ENCODE measurements at places on chromosomes 5 and 9.

DNA sequence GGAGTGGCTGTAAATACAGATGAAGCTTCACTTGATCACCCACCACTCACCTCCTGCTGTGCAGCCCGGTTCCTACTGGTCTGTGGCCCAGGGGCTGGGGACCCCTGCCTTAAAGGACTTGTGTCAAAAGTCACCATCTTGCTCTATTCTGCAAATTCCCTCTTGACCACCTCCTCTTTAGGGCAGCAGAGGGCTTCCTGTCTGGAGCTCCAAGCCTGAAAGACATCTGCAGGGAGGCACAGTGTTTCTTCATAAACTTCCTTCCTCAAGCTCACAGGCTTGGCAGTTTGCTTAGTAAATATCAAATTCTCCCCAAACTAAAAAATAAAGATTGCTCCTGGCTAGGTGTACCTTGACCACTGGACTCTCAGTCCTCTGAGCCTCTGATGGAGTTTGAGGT, 104.4 kb downstream of the FRMD3 start:
- no peak for DNase-seq

GRCh38 chr9:3262826-3263529, 262.8 kb downstream of the RFX3 start:
- DNase-seq = no peak

DNA sequence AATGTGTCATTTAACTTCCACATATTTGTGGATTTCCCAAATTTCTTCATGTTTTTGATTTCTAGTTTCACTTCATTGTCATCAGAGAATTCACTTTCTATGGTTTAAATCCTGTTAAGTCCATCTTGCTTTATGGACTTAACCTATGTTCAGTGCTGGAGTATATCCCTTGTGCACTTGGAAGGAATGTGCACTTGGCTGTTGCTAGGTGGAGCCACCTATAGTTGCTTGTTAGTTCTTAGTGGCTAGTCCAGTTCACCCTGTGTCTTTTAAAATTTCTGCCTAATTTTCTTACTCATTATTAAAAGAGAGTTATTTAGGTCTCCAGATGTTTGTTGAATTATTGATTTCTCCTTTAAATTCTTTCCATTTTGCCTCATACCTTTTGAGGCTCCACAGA, 1472.5 kb upstream of the CDH6 start:
- DNase-seq = no peak

- no peak for DNase-seq
These were observed 48.9 kb upstream of the CPEB4 start for GRCh38 chr5:173839117-173839713.

DNA sequence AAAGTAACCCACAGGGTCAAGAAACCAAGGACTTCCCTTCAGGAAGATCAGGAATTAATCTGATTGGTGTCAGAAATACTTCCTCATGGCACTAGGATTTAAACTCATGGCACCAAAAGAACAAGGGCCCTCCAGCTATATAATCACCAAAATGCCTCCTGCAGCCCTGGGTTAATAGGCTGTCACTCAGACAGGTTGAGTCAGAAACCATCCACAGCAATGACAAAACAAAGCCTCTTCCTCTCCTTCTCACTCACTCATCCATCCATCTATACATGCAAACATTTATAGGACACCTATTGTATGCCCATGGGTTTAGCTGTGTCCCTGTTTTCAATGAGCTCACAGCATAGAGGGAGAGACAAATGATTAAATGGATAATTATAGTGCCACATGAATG, 62.5 kb upstream of the SPOCK1 start:
- DNase-seq = no peak

DNA sequence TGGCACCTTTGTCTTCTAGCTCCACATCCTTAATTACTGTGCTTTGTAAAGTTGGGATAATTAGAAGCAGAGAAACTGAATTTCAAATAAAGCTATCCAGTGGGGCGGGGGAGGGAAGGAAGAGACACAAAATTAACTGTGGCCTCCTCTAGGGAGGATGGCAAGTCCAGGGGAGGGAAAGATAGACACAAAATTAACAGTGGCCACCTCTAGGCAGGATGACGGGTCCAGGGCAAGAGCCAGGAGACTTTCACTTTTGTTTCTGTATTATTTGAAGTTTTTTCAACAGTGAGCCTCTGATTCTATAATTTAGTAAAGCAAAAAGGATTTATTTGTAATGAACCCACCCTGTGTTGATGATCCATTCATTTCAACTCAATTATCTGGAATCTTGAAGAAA, 335.9 kb downstream of the MSX2 start:
- no peak for DNase-seq

DNA sequence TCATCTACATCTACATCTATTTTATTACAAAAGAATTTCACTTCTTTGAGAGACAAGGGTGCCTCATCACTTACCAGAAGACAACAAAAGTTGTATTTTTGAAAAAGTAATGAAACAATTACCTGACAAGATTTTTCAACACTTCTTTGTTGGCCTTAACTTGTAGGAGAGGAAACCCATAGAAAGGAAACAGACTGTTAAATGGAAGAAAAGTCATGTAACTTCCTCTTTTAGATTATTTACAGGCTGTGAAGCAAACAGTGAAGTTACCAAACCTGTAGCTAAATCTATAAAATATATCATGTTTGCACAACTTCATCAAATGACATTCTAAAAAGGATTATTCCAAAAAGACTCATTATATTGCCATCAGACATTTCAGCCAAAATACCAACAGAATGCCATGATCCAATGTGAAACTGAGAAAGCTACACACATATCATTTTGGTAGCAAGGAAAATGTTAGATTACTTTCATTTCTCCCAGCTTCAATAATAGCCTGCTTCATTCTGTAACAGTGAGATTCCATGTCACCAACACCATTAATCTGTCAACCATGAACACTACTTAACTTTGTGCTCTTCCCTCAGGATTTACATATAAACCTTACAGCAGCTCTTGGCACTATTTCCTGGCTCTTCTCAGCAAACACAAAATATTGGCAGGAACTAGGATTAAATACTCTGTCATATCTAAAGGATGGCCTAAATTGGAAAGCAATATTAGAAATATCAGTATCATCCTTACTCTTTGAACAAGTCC, 122.5 kb downstream of the MCTP1 start:
- DNase-seq = no peak

- no peak for DNase-seq
These were observed 629.3 kb upstream of the RGMB start for GRCh38 chr5:98144116-98144515.

- no peak for DNase-seq
These were observed 37.9 kb downstream of the LMNB1 start for GRCh38 chr5:126814721-126815404.

GRCh38 chr5:36944607-36945225, 68.1 kb downstream of the NIPBL start:
- DNase-seq = no peak

- peak; percentile 4 for DNase-seq
These were observed 50.1 kb downstream of the MRPL36 start for GRCh38 chr5:1749346-1750124.

DNA sequence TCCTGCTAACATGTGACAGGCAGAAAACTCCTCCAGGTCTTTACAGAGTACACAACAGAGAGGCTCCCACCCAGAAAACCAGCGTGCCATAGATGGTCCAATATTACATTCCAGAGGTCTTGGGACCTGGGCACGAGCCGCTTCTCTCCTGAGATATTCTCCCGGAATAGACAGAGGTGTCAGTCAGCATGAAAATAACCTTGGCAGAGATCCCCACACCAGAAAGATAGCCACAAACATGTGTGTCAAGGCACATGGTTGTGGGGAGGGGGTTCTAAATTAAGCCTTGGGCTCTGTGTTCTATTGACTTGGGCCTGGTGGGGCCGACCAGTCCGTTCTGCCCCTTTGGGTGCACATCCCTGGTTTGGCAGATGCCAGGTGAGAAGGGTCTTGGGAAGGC, 78.4 kb downstream of the BOD1 start:
- DNase-seq = no peak

- DNase-seq = no peak
These were observed 606.0 kb downstream of the CDH9 start for GRCh38 chr5:26432386-26432785.

DNA sequence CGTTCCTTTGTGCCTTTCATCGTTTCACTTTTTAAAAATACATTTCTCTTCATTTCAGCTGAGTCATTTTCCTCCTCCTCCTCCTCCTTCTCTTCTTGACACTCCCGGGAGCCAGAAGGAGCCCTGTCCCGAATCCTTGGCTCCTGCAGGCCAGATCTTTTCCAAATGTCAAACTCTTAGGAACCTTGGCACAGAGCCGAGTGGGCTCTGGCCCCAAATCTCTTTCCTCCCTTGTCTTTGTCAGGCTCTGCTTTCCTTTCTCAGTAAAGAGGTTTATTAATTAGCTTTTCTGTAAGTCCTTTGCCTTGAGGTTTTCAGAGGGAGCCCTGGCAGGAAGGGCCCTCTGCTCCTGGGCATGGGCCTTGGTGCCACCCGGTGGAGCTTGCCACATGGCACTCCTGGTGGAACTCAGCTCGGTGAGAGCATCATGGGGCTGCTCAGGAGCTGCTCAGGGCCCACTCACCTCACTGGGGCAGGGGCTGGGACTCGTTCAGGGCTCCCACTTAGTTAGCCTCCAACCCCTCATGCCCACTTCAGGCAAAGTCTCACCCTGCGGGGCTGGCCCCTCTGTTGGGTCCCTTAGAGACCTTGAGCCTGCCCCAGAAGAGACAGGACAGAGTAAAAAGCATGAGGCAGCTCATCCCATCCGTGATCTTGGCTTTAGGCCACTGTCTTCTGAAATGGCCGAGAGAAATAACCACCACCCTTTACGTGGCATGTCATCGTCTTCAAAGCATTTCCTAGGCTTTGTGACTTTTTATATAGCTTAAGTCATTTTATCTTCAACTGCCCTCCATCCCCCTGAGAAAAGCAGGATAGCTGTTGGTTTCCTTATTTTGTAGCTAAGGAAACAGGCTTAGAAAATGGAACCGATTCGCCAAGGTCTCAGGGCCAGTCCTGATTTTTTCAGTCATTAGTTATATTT, 17.1 kb downstream of the STC2 start:
- no peak for DNase-seq

DNA sequence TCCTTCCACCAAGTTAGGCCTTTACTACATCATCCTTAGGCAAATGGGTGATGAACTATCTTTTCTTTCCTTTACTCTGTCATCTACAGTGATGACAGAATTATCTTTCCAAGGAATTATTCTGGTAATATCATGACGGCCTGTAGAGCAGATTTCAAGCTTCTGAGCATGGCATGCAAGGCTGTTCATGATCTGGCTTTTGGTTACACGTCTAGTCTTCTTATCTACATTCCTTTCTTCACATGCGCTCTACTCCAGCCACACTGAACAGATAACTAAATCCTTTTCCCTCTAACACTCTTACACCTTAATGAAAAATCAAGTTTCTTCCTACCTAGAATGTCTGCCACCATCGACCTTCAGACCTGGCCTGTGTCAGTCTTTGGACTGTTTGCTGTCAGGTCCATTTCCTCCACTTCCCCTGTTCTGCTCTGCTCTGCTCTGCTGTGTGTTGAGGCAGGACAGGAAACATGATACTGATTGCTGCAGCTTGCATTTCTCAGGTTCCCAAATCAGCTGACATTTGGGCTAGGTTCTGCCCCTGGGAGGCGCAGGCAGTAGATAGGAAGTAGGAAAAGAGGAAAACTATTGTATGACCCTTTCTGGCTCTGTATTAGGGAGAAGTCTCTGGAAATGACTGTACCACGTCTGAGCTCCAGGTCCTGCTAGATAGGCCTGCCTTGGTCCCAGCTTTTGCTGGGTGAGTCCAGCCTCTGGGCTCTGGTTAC, 4.2 kb downstream of the SCGB3A2 start:
- DNase-seq = no peak

DNA sequence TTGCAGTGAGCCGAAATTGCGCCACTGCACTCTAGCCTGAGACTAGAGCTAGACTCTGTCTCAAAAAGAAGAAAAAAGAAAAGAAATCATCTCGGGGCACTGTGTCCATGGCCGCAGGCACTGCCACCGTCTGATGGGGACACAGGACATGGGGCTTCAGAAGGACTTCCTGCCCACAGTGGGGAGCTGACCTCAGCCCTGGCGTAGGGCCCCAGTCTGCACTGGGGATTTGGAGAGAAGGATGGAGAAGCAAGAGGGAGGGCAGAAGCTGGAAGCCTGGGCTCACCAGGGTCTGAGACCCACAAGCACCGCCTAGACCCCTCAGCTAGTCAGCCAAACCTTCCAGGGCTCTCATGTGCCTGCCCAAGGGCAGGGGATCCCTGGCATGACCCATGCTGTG, 4.1 kb upstream of the SARDH start:
- DNase-seq = no peak

- DNase-seq = no peak
These were observed 26.8 kb downstream of the NIPAL4 start for GRCh38 chr5:157486861-157487260.

DNA sequence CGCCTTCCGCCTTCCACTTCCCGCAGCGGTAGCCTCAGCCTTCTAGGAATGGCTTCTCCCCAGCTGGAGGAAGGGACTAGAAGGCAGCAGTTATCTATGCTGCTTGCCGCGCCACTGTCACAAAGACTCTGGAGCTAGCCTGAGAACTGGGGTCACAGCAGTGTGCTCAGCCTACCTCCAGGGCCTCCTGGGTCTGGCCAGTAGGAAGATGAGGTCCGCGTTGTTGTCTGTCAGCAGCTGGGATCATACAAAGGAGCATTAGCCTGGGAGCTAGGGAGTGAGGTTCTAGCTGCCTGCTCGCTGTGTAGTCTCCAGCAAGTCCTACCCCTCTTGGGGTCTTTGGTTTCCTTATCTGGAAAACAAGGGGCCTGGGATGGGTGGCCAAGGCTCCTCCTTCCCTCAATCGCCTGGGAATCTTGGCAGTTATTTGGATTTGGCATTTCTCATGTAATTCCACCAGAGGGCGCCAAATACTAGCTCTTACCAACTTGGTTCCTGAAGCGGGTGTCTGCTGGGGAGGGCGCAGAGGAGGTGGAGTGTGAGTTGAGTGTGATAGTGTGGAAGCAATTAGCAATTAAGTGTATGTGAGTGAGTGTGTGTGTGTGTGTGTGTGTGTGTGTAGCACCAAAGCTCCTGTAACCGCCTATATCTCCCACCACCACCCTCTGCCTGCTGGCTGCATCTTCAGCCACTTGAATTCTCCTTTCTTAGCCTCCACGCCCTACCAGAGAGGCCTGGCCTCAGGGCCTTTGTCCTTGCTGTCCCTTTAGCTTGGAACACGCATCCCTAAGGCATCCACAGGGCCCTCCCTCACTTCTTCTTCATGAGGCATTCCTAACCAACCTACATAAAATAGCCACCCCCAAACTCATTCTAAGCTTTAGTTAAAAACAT, 97.1 kb downstream of the ENTREP1 start:
- DNase-seq = peak; percentile 55

DNA sequence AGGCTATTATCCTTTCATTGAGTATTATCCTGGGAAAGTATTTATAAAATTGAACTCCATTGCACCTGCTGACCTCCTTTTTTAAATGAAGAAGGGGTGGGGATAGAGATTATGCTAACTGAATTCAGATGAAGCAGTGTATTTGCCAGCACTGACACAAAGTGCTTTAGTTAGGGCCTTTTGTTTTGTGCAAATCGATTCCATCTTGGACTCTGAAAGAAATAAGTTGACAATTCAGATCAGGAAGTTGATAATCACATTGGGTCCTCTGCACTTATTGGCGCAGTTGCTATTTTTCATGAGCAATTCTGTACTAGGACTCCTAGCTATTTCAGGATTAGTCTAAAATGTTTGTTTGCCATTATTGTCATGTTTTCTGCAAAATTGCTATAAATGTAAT, 101.6 kb upstream of the FSD1L start:
- DNase-seq = no peak
